ENCODE measurements at places on chromosomes 6 and 20.

GRCh38 chr6:123659960-123660748, 23.4 kb upstream of the TRDN start:
- DNase-seq: no peak

GRCh38 chr6:148440877-148441453, 98.3 kb downstream of the SASH1 start:
- peak; percentile 75 for DNase-seq

DNA sequence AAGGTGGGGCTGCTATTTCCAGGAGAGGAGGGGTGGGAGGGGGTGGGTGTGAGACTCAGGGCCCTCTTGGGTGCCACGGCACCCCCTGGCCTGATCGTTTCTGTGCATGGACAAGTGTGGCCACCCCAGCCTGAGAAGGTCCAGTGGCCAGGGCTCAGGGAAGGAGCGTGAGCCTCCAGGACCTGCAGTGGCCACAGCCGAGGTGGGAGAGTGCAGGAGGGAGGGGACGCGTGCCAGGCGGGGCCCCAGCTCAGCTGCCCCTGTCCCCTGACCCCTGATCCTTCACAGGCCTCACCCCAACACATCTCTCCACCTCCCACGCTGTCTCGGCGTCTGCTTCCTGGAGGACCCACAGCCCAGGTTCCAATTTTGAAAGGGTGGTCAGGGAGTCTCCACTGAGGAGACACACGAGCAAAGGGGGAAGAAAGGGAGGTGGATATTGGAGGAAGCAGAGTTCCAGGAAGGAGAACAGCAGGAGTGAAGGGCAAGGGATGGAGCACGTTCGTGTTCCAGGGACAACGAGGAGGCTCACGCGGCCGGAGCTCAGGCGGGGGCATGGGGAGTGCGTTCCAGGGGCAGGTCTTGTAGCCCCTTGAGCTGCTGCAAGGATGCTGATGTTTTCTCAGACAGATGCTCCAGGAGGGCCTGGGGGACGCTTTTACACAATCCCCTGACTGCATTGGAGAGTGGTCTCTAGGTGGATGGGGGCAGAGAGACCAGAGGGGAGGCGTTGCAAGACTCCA, 4.2 kb upstream of the HRH3 start:
- DNase-seq: no peak

GRCh38 chr6:51163843-51164529, 345.3 kb downstream of the TFAP2B start:
- DNase-seq: no peak

GRCh38 chr20:48463096-48463720, 364.6 kb downstream of the PREX1 start:
- no peak for DNase-seq

DNA sequence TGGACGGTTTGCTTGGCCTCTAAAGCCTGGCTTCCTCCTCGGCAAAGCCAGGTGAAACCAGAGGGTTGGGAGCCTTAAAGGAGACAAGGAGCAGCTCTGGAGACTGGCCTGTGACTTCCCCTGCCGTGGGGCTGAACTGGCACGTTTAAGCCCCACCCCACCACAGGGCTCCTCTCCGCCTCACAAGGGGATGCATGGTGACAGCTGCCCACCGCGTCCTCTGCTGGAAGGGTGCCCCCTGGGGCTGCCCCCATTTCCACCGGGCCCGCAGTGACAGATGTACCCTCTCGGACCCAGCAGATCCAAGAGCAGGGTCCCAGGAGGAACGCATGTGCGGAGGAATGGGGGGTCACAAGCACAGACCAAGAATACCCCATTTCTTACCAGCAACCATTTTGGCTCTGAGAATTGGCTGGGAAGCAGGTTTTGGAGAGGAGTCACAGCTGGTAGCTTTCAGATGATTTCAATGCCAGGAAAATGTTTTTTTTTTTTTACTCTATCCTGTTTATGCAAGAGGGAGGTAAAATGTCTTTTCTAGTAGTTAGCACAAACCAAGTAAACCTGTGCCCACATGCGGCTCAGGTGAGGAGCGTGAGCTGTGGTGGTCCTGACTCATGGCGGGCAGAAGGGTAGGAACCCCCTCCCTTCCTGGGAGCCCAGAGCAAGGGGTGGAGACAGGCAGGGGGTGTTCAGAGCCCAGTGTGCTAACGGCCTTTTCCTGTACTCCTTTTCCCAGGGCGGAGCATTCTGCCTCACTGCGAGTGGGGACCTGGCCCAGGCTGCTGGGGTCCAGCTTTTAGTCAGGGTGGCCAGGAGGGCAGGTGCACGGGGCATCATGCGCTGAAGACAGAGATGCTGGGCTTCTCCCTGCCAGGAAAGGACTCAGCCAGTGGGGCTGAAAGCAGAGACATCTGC, 33.0 kb downstream of the FRMD1 start:
- DNase-seq: no peak

- DNase-seq: no peak
Measured at GRCh38 chr6:39797751-39798150, 5.6 kb downstream of the DAAM2 start.

- no peak for DNase-seq
Measured at GRCh38 chr6:106064142-106064541, 22.0 kb upstream of the PRDM1 start.

DNA sequence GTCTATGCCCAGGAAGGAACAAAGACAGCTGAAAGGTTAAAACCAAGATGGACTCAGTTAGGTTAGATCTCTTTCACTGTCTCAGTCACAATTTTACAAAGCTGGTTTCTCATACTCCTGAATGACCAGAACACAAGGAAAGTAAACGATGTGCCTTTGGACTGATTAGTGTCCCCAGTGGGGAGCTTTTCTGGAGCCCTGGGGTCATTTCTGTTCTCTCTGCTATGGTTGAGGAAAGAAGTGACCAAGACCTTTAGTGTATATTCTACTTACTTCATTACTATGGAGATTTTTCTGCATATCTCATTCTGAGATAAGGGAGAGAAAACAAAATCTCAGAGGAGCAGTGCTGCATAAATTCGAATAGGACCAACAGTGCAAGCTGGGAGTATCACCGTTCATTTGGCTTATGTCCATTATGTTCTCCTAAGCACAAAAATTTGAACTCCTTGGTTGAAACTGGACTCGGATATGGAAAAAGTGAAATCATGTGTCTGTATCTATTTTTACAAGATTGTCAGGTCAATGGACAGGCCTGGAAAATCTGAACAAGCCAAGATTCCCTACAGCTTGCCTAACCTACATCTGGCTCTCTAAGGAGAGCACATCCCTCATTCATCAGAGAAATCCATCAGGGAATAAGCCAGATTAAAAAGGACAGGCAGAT, 34.4 kb upstream of the ENPP1 start:
- no peak for DNase-seq

- peak; percentile 96 for DNase-seq
Measured at GRCh38 chr20:51687108-51687507, 81.1 kb downstream of the ATP9A start.

- peak; percentile 86 for DNase-seq
Measured at GRCh38 chr20:48283470-48284110, 498.3 kb upstream of the SULF2 start.

- DNase-seq: no peak
Measured at GRCh38 chr6:109096208-109096607, 901 bp downstream of the CEP57L1 start.

DNA sequence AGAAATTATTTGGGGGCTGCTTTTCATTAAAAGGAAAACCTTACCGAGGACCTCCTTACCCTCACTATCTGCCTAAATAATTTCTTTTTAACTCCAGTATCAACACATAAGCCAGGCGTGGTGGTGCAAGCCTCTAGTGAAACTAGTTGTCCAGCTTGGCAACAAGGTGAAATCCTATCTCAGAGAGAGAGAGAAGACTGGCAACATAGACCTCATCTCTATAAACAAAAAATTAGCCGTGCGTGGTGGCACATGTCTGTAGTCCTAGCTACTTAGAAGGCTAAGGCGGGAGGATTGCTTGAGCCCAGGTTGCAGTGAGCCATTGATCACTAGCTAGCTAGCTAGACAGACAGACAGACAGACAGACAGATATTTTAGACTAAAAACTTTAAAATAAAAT, 92.5 kb downstream of the ARMC2 start:
- DNase-seq: no peak

- peak; percentile 45 for DNase-seq
Measured at GRCh38 chr6:170553534-170554012, 466 bp upstream of the PSMB1 start.

DNA sequence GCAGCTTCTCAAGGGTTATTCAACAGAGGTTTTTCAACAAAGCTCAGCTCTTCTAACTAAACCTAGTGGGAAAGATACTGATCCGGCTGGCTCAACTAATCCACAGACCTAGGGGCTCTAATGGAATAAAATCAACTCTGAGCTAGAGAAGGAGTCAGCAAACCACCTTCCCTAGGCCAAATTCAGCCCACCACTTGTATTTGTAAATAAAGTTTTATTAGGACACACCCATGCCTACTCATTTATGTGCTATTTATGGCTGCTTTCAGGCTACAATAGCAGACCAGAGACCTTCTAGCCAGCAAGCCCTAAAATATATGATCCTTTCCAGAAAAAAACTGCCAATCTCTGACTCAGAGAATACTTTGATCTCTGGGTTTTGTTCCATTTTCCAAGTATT, 6.0 kb upstream of the RAB22A start:
- DNase-seq: no peak

GRCh38 chr6:158847786-158848185, 28.6 kb upstream of the EZR start:
- DNase-seq: no peak

DNA sequence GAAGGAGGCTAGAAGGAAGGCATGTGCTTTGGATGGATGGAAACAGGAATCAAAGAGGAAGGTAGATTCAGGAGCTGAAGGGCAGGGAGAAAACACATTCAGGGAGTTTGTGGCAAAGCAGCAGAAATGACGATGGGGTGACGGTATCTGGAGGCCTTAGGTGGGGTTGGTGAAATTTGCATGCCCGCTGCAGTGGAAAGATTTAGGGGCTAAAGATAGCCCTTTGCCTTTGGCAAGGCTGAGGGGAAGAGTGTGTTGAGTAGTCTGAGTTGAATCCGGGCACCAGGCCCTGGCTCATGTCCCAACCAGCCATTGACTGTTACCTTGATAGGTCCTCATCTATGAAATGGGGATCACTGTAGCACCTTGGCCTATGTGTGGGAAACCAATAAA, 1.3 kb downstream of the GZF1 start:
- no peak for DNase-seq

DNA sequence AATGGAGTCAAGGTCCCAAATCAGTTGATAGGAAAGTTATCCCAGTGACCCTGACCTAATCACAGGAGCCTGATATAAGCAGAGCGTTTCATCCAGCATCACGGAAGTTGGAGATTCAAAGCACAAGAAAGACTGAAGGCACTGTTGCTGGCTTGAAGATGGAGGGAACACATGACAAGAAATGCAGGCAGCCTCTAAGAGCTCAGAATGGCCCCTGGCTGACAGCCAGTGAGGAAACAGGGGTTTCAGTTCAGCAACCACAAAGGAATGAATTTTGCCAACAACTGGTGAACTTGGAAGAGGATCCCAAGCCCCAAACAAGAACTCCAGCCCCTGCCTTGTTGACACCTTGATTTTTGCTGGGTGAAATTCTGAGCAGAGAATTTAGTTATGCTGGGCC, 778.5 kb downstream of the MAFB start:
- no peak for DNase-seq

DNA sequence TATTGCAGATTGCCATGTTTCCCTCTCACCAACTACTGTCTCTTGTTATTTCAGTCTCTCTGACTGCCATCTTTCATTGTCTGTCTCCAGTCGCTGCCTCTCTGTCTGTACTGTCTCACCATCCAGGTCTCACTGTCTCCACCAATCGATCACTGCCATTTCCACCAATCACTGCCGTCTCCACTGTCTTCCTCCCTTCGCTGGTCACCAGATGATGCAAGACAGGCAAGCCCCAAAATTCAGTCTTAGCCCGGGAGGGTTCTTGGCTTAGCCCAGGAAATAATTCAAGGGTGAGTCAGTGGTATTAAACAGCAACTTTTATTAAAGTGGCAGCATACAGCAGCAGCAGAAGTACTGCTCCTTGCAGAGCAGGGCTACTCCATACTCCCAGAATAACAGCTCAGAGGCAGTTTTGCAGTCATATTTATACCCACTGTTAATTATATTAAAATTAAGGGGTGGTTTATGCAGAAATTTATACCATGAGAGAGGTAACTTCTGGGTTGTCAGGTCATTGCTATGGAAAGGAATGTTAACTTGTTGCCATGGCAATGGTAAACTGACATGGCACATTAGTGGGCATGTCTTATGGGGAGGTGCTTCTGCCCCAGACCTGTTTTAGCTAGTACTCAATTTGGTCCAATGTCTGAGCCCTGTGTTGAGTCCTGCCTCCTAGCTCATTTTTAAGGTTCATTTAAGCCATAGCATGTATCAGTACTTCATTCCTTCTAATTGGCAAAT, 23.0 kb upstream of the ECHDC1 start:
- peak; percentile 98 for DNase-seq

DNA sequence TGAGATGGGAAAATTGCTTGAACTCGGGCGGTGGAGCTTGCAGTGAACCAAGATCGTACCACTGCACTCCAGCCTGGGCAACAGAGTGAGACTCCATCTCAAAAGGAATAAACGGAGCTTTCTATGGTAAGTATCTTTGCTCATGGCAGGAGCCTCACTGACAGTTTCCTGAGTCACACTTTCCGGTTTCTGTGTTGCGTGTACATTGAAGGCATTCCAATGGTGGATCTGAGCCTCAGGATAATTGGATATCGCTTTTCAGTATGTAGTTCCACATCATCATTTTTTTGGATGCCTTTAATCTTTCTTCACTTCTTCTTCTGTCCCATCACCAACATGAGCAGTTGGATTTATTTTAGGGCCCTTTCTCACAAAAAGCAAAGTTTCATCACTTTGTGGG, 28.6 kb upstream of the GTSF1L start:
- DNase-seq: no peak

DNA sequence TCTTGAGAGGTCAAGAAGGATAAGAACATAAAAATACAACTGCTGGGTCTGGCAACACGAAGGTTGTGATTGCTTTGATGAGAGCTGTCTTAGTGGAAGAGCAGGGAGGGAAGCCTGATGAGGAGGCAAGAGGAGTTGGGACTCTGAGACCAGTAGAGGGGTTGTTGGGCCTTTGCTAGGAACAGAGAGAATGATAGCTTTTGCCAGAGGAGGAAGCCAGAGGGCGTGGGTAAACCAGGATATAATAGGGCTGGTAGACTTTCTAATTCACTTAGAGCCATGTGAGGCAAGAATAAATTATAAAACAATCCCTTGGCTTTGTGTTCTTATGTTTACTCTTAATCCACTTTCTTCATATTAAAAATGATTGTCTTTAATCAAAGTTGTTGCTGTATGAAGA, 78.6 kb downstream of the RCAN2 start:
- no peak for DNase-seq
